ENCODE measurements at places on chromosomes 6 and 20. TPM values are rescaled to one million over a fixed set of nuclear protein-coding genes. Genes with fewer than 3 reads are reported as not detected.

The PAX1 gene
- total RNA-seq, result not detected

The IL17F gene
- not detected for total RNA-seq

The WFDC12 gene
- total RNA-seq, result not detected

The IL17A gene
- not detected for total RNA-seq

The DYNLT2 gene
- 1.6 TPM for total RNA-seq

The USP49 gene
- total RNA-seq, result 1.8 TPM

The EYA4 gene
- total RNA-seq, result 34.6 TPM

The TSPO2 gene
- total RNA-seq, result not detected

The PAK5 gene
- not detected for total RNA-seq

The CDS2 gene
- 9.6 TPM for total RNA-seq

The LMBRD1 gene
- 8.6 TPM for total RNA-seq

The BMP5 gene
- 0.05 TPM for total RNA-seq

The JPH2 gene
- total RNA-seq, result 0.08 TPM

The RPP40 gene
- total RNA-seq, result 14.9 TPM

The SPDEF gene
- total RNA-seq, result 0.19 TPM

The TINAG gene
- not detected for total RNA-seq

The TMEM217 gene
- total RNA-seq, result not detected

The RSPO3 gene
- total RNA-seq, result not detected

The PMEPA1 gene
- 15.9 TPM for total RNA-seq

The TNNC2 gene
- total RNA-seq, result 1.7 TPM

The CLIC5 gene
- total RNA-seq, result not detected

The TMEM14A gene
- 8.6 TPM for total RNA-seq

The RIMS1 gene
- total RNA-seq, result 1.5 TPM

The CAPN11 gene
- total RNA-seq, result 0.34 TPM

The MCCD1 gene
- not detected for total RNA-seq

The THEMIS gene
- total RNA-seq, result not detected

The GDAP1L1 gene
- 0.48 TPM for total RNA-seq

The MPC1 gene
- total RNA-seq, result 18.2 TPM

The SRPK1 gene
- total RNA-seq, result 68.9 TPM

The C6orf141 gene
- total RNA-seq, result 37.0 TPM

The LST1 gene
- total RNA-seq, result not detected

The SLC4A11 gene
- 1.5 TPM for total RNA-seq

The BPIFB1 gene
- total RNA-seq, result 0.24 TPM

The HLA-DRA gene
- total RNA-seq, result 285 TPM

The VAPB gene
- total RNA-seq, result 9.2 TPM

The SLC35B2 gene
- total RNA-seq, result 78.0 TPM

The BTN1A1 gene
- not detected for total RNA-seq

The BMP7 gene
- total RNA-seq, result 1.5 TPM

Measured in A375 (cell line).